Astrocyte of the spinal cord (primary cell): ENCODE measurements at places on chromosomes 6 and 20.
A peak's percentile ranks its signal among the peaks of the same experiment; 100 is the strongest.

DNA sequence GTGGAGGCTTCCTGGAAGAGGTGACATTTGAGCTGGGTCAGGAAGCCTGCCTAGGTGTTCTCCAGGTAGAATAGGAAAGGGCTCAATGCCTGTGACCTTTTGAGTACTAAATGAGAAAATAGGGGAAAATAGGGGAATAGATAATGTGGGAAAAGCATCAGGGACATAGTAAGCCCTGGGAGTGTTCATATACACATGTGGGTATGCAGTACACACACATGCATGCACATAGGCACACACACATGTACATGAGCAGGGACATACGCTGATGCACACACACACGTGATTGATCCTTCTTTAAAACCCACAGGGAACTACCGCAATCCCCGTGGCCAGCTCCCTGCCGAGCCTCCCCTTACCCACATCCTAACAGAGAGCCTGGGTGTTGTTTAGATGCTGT, 351.7 kb downstream of the CDH4 start:
- no peak for DNase-seq

DNA sequence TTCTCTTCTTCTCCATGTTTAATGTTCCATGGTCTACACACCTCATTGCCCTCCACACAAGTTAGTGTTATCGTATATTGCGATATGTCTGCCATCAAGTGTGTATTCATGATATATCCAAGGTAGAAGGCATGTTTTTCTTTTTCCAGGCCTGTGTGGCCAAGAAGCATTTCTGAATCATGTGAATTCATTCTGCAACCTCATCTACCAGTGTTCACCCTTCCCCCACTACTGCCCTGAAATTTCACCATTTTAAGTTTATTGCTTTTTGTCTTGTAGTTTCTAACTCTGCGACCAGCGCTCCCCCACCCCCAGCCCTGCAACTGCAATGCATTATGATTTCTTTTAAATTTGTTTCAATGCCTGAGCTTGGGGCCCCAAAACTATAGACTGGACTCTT, 618.0 kb upstream of the FLRT3 start:
- no peak for DNase-seq

DNA sequence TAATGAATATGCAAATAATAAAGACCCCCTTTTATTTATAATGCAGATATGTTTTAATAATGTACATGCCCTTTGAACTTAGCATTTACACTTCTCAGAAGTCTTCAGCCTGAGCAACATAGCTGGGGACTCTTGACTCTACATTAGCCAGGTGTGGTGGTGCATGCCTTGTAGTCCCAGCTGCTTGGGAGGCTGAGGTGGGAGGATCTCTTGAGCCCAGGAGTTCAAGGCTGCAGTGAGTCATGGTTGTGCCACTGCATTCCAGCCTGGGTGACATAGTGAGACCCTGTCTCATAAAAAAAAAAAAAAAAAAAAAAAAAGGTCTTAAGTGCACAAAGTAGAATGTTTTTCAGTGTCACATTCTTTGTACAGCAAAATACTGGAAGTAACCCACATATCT, 17.3 kb upstream of the MAPK13 start:
- DNase-seq = no peak

DNA sequence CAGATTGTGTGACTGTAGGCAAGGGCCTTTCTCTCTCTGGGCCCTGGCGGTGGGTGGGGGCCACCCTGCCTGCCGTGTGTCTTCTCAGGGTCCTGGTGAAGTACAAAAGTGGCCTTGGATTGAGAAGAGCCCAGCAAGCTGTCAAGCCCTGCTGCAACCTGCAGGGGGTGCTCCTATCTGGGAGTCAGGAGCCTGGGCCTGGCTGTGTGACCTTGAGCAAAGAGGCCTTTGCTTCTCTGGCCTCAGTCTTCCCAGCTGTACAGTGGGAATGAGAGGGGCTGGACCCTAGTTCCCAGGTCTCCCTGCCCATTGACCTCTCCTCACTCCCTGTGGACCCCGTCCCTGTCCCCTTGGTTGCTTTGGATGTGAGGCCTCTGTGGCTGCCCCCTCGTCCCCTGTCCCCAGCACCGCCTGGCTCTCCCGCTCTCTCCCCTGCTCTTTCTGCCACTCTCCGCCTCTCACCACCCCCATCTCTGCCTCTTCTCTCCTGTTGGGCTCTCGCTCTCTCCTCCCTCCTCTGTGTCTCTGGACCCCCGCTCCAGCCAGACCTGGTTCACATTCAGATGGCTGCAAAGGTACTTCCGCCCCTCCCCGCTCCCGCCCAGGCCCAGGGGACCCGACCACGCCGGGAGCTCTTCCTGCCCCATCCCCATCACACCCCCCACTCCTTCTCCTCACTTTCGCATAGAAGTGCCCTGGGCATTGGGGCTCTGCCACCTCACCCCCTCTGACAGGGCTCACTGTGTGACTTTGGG, 46.7 kb downstream of the SRC start:
- DNase-seq = no peak

GRCh38 chr6:106892186-106892585, 82.3 kb downstream of the CD24 start:
- no peak for DNase-seq

- no peak for DNase-seq
Observed at GRCh38 chr20:20733943-20734342, 21.5 kb upstream of the RALGAPA2 start.

GRCh38 chr6:152314483-152314832, 322.7 kb downstream of the SYNE1 start:
- DNase-seq = no peak

DNA sequence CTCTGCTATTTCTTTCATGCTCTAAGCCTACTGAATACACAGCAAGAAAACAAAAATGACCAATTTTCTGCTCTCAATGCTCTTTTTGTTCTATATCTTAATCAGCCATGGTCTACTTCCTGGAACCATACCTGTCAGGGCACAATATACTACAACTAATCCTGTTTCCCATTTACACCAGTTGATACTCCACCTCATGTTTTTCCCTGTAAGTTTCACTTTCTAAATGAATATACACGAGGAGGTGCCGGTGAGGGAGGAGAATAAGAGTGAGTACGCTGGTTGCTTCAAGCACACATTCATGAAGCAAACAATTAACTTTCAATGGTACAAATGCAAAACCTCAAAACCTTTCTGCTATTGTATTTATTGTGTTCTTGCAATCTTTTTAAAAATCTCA, 443.1 kb upstream of the ID4 start:
- no peak for DNase-seq

DNA sequence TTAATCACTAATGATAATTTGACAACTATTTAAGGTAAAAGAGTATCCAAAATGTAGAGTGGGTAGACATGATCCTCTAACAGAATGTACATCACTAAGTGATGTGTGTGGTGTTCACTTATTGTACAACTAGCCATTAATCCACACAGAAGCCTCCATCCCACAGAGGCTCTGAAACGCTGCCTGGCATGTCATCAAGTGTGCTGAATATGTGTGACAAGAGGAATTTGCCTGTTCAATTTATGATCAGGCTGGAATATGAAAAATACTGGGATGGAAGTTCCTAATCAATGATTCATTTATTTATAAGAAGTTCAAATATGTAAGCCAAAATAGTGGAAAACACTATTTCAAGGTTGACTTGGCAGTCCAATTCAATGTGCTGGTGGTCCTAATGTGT, 72.4 kb downstream of the BACH2 start:
- DNase-seq = no peak

GRCh38 chr20:49557449-49557848, 10.5 kb downstream of the PTGIS start:
- DNase-seq = no peak

- DNase-seq = no peak
Observed at GRCh38 chr6:117553142-117553541, 49.2 kb downstream of the GOPC start.

DNA sequence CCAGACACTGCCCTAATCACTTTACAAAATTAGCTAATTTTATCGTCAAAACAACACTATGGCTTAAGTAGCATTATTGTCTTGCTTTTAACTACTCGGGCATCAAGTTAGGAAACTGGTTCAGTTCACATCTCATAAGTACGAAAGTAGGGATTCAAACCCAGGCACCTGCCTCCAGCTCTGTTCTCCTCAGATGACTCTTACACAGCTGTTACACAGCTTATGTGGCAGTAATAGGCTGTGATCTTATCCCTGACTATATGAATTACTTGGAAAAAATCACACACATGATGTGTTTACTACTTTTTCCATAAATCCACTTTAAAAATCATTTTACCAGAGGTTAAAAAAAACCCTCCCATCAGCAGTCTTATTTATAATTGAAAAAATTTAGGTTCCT, 389.2 kb upstream of the FLRT3 start:
- no peak for DNase-seq

DNA sequence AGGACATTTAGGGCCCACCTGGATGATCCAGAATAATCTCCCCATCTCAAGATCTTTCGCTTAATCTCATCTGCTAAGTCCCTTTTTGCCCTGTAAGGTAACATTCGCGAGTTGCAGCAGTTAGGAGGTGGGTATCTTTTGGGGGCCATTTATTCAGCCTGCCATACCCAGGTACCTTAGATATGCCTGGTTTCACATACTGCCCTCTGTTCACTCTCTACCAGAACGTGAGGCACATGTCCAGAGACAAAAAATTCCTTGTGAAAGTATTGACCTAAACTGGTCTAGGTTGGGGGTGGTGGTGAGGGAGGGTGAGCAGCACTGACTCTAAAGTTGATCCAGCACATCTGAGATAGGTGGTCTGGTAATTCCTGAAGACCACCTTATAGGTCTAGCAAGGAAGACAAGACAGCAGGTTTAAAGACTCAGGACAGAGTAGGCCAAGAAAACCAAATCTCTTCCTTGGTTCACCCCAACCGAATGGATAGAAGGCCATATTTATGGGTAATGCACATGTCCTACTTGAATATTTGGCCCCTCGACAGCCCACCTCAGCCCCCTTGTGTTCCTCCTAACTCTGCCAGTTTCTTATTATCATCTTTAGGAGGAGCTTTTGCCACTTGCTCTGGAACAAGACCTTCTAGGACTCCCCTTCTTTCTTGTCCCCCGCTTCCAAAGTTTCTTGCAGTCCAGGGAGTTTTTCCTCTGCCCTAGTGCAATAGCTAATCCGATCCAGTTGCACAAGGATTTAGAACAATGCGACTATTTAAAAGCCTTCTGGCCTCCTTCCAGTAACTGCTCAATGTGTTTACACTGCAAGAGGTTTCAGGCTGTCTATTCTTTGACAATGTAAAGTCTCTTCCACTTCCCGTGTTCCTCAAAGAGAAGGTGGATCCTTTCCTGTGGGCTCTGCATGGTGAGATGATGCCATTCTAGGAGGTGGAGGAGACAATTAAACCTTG, 213.0 kb upstream of the LAMP5 start:
- DNase-seq = peak; percentile 70

- DNase-seq = no peak
Observed at GRCh38 chr6:52654592-52654991, 16.3 kb upstream of the TMEM14A start.

DNA sequence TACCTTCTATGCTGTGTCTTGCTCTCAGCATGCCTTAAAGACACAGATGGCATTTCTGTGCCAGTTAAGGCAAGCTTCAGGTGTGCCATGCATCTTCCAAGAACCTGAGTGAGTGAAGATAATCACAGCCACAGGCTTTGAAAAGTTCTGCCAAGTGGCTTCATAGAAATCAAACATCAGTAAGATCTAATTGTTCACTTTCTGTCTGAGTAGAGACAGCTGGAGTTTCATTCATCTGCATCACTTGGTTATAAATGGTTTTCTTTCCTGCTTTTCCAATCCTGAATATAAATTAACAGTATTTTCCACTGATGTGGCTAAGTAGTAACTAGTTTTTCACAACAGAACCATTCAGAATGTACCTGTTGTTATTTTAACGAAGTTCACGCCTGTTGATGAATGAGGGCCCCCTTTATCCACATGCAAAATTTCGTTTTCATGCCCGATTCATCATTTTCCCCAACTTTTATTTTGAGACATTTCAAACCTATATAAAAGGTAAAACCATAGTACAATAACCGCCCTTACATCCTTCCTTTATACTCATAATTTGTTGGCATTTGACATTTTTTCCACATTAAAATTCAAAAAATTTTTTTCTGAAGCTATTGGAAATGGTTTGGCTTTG, 38.6 kb upstream of the KCNG1 start:
- no peak for DNase-seq

DNA sequence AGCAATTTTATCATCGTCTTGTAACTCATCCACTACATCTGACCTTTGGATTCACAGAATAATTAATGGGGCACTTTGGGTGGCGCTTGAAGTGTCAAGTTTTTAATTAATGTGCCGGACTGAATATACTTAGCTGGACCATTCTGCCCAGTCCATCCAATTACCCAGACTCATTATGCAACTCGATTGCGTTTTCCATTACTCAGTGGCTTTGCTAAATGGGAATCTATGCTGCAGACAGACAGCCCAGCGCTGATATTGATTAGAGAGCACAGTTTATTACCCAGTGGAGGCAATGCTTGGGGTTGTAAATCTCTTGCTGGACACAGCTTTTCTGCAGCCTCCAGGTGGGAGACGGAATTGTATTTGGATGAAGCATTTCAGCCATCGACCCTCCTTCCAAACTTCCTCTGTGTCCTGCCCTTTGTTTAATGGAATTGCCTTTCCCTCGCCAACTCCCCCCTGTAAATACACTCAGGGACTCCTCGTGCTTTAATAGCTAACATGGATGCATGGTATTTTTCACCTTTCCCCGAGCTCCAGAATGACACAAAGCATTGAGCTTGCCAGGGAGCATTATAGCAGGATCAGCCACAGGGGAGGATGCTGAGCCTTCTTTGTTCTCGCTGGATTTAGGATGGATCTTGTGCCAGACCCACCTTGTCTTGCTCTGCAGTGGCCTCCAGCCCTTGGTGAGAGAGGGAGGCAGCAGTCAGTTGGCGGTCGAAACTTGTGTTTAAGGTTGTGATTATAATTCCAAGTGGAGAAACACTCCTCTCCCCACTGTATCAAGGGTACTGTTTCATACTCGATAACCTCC, 59.7 kb downstream of the EDN3 start:
- no peak for DNase-seq

DNA sequence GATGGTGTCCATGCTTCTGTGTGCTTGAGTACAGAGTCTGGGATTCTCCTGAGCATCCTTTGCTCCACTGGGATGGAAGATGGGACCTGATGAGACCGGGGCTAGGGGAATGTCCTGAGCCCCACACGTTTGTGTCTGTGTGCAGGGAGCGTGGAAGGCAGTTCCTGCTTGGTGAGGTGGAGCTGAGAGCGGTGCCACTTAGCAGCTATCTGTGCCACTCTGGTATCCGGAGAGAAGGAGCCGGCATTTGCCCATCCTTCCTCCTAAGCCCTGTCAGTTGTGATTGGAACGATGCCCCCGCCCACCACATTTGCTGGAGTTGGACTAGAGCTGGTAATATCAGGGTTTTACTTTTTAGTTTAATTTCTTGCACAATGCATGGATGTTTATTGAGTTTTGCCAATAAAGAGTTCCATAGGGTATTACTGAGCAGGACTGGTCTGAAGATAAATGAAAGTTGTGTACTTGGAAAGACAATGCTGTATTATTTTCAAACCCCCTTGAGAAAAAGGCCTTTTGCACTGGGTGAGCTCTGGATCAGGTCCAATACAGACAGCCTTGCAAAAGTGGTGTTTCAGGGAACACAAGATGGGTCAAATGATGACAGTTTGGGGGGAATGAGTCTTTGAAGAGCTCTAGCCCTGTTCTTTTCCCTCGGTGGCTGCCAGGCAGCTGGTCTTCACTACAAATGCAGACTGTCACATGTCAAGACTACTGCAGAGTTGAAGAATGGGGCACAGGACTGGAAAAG, 130.8 kb downstream of the SYCP2 start:
- DNase-seq = no peak
